ENCODE measurements at places on chromosomes 13 and 19. TPM values are rescaled to one million over a fixed set of nuclear protein-coding genes. Genes with fewer than 3 reads are reported as not detected.
A peak's percentile ranks its signal among the peaks of the same experiment; 100 is the strongest.

Gene ZNF793
- total RNA-seq: 2.3 TPM

Gene CBARP
- not detected for total RNA-seq

Gene FCAR
- 0.96 TPM for total RNA-seq

Gene HOMER3
- total RNA-seq: 1.1 TPM

Gene NAPSA
- total RNA-seq: 0.61 TPM

Gene ZNF560
- not detected for total RNA-seq

Gene ATP1A3
- 3.2 TPM for total RNA-seq

Gene CRX
- not detected for total RNA-seq

Gene GPR12
- total RNA-seq: not detected

Gene HTR2A
- not detected for total RNA-seq

Gene STARD13
- not detected for total RNA-seq

- DNase-seq: no peak
These were observed 6.0 kb downstream of the TMIGD2 start for GRCh38 chr19:4295972-4296771.

DNA sequence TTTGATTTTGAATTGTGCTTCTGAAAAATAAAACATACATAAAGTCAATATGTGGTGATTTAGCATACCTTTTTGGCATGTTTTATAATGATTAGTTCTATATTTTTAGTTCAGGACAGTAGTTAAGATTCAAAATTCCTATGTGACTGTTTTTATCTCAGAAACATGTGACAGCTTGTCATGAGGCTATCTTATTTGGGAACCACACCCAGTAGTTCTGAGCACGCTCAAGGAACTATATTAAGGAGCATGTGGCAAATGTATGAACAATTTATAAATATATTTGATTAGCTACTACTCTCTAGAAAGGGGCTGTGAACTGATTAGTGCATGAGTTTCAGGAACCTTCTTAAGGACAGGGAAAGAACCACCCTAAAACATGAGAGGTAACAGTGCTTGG lies 38.8 kb downstream of the FGF9 start:
- DNase-seq: no peak

DNA sequence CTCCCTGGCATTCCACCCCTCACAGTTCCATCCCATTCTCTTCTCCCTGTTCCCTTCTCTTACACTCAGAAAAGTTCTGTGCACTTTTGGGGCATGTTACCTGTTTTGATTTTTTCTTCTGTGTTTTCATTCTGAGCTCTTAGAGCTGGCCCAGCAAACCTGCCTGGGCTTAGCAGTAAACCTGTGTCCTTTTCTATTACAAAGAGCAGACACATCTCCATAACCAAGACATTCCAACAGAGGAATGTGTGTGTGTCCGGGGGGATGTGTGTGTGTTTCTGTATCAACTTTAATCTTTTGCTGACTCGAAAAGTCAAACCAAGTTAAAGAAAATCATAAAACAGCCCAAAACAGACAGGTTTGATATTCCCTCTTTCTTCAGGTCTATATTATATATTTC lies 49.1 kb upstream of the SOX21 start:
- DNase-seq: no peak

GRCh38 chr13:73532987-73533510 lies 474.2 kb downstream of the KLF5 start:
- DNase-seq: no peak

DNA sequence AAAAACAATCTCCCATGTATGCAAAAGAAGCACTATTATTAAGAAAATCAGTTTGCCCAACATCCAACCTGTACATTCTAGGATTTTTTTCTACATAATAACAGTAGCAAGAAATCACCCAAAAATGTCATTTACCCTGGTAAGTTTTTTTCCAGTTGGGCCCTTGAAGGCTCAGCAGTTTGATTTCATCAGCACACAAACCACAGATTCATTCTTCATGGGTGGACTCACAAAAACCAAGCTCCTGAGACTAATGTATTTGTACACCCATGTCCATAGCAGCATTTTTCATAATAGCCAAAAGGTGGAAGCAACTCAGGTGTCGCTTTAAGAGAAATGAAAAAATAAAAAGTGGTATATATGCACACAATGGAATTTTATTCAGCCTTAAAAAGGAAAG lies 210.1 kb downstream of the TBC1D4 start:
- DNase-seq: no peak

DNA sequence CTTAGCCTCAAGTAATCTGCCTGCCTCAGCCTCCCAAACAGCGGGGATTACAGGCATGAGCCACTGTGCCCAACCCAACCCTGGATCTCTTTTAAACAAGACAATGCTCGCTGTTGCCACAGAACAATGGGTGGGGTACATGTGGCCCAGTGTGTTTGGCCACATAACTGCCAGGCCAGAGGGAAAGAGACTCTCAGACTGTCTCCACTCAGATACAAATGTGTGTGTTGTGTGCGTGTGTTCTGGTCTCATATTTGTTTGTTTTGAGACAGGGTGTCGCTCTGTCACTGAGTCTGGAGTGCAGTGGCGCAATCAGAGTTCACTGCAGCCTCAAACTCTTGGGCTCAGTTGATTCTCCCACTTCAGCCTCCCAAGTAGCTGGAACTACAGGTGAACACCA lies 25.8 kb downstream of the LDLR start:
- no peak for DNase-seq

- DNase-seq: no peak
These were observed 2.9 kb upstream of the ZIC5 start for GRCh38 chr13:99974296-99974938.

DNA sequence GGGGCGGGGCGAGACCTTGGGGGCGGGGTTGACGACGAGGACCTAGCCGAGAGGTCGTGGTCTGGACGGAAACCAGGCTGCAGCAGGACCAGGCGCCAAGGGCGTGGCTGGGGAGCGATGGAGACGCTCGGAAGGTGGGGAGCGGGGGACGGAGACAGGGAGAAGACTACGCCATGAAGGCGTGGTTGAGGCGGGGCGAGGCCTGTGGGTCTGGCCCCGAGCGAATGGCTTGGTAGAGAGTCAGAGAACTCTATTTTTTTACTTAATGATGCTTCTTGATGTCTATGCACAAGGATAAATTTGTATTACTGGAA lies 674 bp upstream of the FBXL12 start:
- DNase-seq: no peak

GRCh38 chr19:10505583-10506229 lies 2.5 kb upstream of the KEAP1 start:
- DNase-seq: peak; percentile 76

- no peak for DNase-seq
These were observed 70.4 kb upstream of the GPR183 start for GRCh38 chr13:99377641-99378040.

DNA sequence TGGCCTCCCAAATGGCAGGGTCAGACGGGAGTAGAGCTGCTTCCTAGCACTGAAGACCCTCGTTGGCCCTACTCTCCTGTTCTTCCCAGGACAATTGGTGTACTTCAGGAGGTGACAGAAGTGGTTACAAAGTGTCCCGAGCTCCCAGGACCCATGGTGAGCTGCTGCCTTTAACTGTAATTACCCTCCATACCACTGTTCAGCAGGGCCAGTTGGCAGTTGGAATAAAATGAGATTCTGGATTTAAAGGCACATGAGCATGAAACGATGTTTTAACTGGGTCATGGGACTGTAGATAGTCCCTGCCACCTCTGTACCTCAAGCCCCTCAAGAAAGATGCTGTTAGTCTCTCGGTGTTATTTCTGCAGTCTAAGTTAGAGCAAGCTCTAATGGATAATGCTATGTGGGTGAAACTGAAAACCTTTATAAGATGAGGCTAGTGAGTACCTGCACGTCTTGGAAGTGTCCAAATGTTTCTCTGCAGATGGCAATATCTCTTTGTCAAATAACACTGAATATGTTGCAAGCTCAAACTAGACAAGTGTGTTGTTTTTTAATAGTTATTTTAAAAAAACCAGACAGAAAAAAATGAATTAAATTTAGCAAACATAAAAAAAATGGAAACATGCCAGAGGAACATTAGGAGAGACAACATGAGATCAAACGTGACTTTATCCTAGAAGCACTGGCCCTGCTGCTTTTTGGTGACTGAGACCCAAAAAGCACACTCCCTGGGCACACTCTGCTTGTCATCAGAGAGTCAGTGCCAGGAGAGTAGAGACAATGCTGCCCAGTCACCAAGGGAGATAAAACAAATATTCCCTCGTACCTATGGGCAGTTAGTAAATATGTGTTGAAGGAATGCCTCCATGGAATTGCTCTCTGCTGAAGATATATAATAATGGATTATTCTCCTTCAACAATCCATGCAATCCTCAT lies 266.3 kb downstream of the LMO7 start:
- no peak for DNase-seq

DNA sequence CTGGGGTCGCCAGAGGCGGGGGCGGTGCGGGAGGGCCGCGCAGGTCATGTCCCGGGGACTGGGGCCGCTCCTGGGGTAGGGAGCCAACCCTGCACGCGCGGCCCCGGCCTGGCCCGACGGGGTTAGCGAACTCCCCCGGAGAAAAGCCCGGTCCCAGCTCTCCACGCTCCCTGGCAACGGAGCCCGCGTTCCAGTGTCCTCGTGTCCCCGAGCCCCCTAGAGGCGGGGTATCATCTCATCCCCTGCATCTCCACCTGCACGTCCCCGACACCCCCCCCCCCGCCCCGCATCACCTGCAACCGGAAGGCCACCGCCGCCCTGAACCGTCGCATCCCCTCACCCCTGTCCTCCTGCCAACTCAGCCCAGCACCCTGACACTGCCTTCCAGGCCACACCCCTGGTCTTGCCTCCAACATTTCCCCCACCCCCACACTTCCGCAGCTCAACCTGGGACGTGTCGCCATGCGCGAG lies 2.7 kb downstream of the WDR88 start:
- DNase-seq: peak; percentile 30

All from CD4-positive, alpha-beta T cell (primary cell).